PC-3 (cell line): ENCODE measurements at places on chromosomes 7 and 10. TPM values are rescaled to one million over a fixed set of nuclear protein-coding genes. Genes with fewer than 3 reads are reported as not detected.

FFAR4 gene
- total RNA-seq: 1.5 TPM in 2 replicates

NUTM2E gene
- total RNA-seq: 0.58 TPM in 1 of 2 replicates, not detected in the other

GPR26 gene
- not detected in 2 replicates for total RNA-seq

ARHGEF5 gene
- 15.5 and 17.7 TPM in 2 replicates for total RNA-seq

POLR2J2 gene
- 3.6 and 4.1 TPM in 2 replicates for total RNA-seq

C7orf57 gene
- total RNA-seq: 0.15 TPM in 1 of 2 replicates, not detected in the other

DNA sequence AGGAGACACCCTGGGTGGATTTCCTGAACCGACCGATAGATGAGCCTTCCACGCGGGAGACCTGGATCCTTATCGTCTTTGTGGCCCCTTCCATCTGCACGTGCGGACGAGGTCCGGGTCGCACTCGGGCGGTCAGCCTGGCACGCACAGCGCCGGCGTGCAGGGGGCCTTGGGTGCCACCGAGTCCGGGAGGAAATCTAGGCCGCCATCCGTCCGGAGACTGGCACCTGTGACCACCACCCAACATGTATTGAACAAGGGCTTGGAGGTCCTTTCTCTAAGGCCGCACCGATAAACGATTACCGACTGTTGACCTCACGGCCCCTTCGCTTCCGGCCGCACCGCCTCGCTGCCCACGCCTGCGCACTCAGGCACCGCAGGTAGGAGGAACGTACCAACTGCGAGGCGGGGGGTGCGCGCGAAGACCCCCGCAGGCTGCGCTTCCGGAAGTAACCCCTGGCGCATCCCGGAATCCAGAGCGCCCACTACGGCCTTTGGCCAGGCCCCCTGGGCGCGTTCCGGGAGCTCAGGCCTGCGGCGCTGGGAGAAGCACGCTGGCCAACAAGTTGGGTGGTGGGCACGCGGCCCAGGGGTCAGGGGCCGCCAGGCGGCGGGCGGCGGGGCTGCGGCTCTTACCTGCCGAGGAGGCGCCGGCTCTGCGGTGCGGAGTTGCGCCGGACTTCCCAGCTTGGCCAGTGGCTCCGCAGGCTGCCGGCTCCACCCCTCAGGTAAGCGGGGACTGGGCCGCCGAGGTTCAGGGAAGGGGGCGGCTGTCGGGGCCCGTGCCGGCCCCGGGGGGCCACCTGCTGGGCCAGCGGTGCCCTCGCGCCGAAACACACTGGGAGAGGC, at the start of the genes ACTR3C and LRRC61:
Gene ACTR3C, minus strand, starts transcription at position 713 of the 849 bp plus-strand sequence. CDS start 28,249 bp downstream, outside the sequence.
Gene LRRC61, plus strand, starts transcription at position 523 of the 849 bp plus-strand sequence. CDS start 13,507 bp downstream, outside the sequence.
- peak; percentile 39 for DNase-seq

DNA sequence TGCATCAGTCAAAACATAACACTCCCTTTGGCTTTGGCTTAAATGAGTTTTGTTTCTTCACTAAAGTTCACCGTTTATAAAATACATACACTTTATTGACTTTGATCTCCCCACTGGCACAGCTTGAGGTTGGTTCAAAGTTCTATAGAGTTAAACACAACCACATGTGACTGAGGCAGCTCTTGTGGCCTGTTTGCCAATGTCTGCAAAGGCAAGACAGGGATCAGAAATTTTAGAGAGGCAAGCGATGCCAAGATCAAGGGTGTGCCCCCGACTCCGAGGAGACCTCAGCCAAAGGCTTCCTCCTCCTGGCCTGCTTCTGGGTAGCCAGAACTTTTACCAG, 129.8 kb upstream of the JCAD start:
- DNase-seq: no peak

DNA sequence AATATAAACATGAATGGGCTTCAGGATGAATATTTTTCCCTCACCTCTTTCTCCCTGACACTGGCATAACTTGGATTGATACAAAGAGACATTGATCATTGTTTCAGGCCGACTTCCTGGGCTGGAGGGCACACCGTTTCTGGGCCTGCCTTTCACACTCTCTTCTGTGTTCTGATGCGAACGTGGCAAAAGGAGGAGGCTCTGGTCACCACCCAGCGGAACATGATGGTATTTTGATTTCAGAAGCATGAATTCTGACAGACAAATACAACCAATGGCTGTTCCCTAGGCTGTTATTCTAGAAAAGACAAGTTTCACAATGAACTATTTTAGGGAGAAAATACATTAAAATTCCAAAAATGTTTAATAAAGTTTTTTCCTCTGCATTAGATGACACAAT, 534.5 kb upstream of the MKI67 start:
- no peak for DNase-seq

DNA sequence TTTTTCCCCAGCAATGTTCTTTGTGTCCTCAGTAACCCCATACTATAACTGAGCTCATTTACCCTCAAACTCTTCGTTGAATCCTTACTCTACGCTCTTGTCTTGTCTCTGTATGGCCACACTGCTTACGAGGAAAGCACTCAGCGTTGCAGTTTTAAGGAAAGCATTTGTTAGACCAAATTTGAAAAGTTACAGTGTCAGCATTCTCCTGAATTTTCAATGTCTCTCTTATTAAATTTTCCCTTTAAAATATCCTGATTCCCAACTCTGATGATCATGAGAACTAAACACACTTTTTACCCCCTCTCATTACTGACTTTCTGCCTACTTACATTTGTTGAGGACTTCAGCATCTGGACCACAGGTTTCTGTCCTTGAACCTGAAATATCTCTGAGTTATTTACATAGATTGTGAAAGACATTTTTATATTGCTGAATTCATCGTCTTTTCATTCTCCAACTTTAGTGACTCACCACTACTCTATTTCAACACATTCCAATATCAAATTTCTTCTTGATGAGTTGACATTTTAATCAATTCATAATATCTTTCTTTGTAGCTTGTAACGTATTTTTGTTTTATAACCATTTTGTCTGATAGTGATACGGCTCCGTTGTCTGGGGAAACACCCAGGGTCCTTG, 19.8 kb upstream of the VWDE start:
- DNase-seq: peak; percentile 87

GRCh38 chr10:19500959-19501358, 315.3 kb upstream of the PLXDC2 start:
- DNase-seq: no peak

DNA sequence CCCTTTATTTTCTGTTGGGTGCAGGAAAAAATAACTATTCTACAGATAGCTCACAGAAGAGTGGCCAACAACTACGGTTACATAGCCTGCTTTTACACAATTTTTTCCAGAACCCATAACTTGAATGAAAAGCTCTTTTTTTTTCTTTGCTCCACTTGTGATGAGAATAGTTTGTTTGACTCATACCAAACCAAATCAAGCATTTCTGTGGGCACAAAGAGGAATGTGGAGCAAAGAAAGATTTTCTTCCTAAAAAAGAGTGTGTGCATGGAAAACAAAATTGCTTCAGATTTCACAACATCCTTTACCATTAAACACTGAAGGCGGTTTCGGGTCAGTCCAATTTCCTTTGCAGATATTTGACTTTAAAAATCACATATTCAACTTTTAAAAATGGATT, 54.8 kb upstream of the RAB11FIP2 start:
- DNase-seq: no peak

- DNase-seq: no peak
Measured at GRCh38 chr10:47456794-47457527, 27.0 kb downstream of the ANXA8 start.

GRCh38 chr7:98833022-98833421, 36.8 kb downstream of the TMEM130 start:
- DNase-seq: no peak

GRCh38 chr10:31549896-31550295, 230.9 kb downstream of the ZEB1 start:
- no peak for DNase-seq

DNA sequence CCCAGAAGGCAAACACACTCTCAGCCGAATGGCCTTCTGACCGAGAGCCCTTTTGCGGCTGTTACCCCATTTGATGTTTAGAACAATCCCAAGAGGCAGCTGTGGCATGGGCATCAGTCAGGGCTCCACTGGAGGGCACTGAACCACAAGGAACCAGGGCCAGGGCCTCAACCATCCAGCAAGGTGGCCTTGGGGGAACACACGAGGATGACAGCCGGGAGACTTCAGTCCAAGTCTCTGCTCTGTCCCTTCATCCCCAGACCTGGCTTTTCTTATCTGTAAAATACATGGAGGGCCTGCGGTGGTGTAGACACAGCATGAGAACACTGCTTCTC, 63.6 kb upstream of the INSIG1 start:
- DNase-seq: no peak

GRCh38 chr7:105896407-105896911, 20.1 kb upstream of the ATXN7L1 start:
- DNase-seq: peak; percentile 38

DNA sequence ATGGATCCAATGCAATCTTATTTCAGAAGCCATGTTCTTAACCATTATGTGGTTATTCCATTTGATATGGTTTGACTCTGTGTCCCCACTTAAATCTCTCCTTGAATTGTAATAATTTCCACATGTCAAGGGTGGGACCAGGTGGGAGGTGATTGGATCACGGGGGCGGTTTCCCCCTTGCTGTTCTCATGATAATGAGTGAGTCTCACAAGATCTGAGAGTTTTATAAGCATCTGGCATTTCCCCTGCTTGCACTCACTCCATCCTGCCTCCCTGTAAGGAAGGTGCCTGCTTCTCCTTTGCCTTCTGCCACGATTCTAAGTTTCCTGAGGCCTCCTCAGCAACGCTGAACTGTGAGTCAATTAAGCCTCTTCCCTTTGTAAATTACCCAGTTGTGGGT, 32.0 kb upstream of the TSPAN13 start:
- DNase-seq: no peak

- DNase-seq: no peak
Measured at GRCh38 chr7:70098133-70098561, 499.9 kb downstream of the AUTS2 start.

GRCh38 chr7:158278745-158279320, 308.8 kb downstream of the PTPRN2 start:
- DNase-seq: peak; percentile 52

DNA sequence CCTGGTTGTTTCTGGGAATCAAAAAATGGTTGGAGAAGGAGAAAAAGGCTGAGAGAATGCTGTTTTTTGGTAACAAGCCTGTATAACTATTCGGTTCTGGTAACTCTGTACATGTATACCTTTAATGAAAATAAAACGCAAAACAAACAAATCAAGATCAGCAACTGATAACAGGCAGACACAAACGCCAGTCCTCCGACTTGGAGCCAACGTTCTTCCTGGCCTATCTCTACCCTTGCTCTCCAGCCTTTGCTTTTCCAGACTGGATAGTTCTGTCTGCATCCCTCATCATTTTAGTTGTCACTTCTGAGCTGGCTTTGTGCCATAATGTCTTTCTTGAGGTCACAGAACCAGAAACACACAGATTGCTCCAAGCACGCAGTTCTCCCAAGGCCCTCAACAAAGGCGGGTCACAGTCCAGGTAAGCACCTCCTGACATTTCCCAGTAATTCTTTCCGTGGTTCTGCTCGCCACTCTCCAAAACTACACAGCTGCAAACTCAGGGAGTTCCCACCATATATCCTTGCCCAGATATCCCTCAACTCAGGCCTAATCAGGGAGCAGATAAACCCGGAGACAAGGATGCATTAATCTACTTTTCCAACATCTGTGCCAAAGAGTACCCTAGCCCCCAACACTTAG, 20.2 kb downstream of the HIP1 start:
- DNase-seq: no peak

GRCh38 chr7:114533131-114533530, 118.5 kb downstream of the FOXP2 start:
- no peak for DNase-seq

DNA sequence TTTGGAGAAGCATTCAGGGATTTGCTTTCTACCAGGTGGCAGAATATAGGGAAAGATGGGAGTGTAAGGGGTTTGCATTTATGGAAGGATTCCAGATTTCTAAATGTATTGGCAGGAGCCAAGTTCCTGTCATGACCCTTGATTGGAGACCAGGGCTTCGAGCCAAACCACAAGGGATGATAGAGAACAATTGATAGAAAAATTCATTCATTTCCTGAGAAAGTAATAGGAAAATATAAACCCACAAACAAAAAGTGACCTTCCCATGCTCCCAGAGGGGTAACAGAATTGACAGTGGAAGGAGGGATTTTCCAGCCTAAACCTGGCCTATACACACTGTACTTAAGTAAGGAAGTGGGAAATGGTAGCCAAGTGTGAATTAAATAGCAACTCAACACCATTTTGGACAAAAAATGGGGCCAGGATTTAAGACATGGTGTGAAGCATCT, 22.4 kb upstream of the IFIT2 start:
- peak; percentile 88 for DNase-seq

GRCh38 chr7:130793855-130794618, 60.0 kb upstream of the KLF14 start:
- no peak for DNase-seq

- peak; percentile 71 for DNase-seq
Measured at GRCh38 chr10:97407211-97407951, 6.2 kb upstream of the RRP12 start.

- DNase-seq: no peak
Measured at GRCh38 chr10:59342723-59343122, 19.6 kb downstream of the FAM13C start.

- no peak for DNase-seq
Measured at GRCh38 chr10:130230611-130231010, 94.4 kb downstream of the GLRX3 start.

DNA sequence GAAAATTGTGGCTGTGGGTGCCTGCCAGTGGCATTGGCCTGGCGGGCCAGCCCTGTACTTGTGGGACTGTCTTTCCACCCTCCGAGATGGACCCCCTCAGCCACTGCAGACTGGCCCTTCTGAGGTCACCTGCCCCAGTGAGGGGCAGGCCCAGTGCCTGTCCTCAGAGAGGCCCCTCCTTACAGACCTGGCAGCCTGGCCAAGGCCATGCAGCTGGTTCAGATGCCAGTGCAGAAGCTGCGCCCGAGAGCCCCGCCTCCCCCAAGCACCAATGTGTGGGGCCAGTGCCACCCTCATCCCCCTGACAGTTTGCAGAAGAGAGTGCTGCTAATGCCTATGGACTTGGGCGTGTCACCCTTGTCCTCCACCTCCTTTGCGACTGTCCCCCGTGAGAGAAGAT, 10.0 kb downstream of the ZNF316 start:
- DNase-seq: no peak

DNA sequence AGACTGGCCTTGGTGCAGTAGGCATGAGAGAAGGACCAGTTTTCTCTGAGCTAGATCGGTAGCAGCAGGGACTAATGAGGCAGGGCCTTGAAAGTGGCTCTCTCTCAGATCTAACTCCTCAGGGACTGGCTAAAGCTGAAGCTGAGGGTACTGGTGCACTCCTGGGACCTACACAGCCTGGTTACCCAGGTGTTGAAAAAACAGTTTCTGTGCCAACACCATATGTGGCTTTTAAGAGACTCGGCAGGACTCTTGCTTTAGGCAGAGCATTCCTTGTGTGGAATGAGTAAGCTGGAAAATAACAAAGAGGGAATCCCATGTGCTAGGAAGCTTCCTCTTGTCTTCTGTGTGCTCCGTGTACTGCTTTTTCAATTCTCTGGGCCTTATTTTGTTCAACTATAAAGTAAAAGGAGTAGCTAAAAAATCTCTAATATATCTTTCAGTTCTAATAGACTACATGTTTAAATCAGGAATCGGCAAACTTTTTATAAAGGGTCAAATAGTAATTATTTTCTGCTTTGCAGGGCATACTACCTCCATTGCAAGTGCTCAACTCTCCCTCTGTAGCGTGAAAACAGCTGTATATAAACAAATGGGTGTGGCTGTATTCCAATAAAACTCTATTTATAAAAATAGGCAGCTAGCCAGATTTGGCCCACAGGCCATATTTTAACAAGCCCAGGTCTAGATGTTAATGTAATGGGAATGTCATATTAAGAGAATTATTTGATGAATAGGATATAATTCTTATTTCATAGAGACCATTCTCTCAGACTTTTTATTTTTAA, 186.1 kb upstream of the KAT6B start:
- DNase-seq: peak; percentile 48
